ENCODE measurements at places on chromosomes 3 and 15.

DNA sequence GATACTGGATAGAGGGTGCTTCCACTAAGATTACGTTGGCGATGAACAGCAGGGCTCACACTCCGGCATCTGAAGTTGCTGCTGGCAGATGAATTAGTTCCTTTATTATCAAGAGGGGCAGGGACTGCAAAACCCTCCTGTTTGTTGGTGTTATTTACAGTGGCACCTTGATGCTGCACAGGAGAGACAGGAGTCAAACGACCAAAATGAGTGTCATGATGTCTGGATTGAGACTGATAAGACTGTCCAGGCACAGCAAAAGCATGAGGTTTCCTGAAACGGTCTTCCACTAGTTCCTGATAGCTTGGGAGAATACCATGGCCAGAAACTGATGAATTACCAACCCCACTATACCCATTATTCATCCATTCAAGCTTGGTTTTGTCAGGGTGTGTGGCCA is 100.8 kb upstream of the NEDD4 start:
- DNase-seq = no peak

GRCh38 chr3:159892171-159892795 is 96.4 kb upstream of the IL12A start:
- no peak for DNase-seq

DNA sequence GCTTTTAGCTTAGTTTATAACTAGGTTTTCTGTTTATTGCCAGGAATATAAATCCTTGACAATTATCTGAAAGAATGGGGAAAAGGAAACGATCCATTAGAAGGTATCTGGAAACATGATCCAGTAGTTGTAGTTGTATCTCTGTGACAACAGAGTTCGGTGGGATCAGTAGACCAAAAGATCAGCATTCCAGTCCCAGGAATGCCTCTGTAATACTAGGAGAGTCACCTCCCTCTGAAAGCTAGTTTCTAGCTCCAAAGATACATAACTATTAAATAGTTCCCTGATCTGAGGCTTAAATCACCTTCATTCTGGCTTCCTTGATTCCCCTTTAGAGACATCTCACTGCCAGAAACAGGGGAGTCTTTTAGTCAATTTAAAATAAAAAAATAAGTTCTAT is 34.1 kb downstream of the MB21D2 start:
- no peak for DNase-seq

DNA sequence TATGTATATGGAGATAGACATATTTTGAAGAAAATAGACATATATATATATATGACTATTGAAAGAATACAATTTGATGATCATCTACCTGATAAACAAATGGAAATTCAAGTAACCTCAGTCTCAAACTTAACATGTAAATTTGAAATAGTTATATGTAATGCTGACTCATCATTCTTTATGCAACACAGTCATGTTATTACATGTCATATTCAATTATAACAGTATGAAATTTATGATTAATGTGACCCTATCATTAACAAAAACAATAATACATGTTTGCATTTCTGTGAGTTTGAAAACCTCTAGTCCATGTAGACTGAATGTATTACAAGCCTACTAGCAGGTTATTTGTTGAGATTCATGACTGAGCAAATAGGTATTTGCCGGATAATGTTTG is 204.1 kb downstream of the CADM2 start:
- DNase-seq = no peak

DNA sequence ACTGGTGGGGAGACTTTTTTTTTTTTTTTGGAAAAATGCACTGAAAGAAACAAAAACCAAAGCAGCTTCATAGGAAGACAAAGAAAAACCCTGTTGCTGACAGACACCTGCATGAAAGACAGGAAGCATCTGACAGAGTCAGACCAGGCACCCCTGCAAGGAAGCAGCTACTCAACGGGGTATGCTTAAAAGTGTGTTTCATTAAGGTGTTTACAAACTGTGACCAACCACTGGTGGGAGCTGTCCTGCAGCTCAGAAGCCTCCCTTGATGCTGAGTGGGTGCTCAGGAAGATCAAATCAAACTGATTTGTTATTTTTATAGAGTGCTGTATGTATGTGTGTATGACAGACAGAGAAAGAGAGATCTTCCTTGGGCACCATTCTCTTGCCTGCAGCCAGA is 34.7 kb upstream of the AGBL1 start:
- no peak for DNase-seq

DNA sequence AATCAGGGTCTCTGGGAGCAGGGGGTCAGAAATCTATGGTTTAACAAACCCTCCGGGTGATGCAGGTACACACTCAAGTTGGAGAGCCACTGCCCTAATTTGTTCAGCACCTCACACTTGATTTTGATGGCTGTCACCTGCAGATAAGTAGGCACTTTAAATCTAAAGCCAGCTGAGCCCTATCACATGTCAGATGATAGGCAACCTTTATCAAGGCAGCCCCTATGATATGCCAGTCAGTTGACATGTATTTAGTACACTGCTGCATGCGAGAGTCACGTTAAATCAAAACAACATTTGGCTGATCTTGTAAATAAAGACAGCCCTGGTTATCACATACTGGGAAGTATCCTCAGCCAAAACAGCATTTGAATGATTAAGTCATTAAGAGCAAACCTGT is 104.4 kb upstream of the MCTP2 start:
- DNase-seq = no peak

GRCh38 chr3:48636149-48636655 is 941 bp upstream of the SLC26A6 start:
- no peak for DNase-seq
